ENCODE measurements at places on chromosomes 11 and 22. TPM values are rescaled to one million over a fixed set of nuclear protein-coding genes. Genes with fewer than 3 reads are reported as not detected.

SNX32 gene
- total RNA-seq, result not detected

KCTD14 gene
- 0.63 TPM for total RNA-seq

MSANTD2 gene
- 11.5 TPM for total RNA-seq

OR52N5 gene
- total RNA-seq, result not detected

VWCE gene
- 0.76 TPM for total RNA-seq

- H3K27ac ChIP-seq, result no peak overlapping the region
- no peaks in the 10 kb centered on the region for H3K36me3 ChIP-seq
- peaks cover 10% of the 10 kb centered on the region for H3K27me3 ChIP-seq
Measured at GRCh38 chr11:17702876-17703275, 16.5 kb upstream of the MYOD1 start.

DNA sequence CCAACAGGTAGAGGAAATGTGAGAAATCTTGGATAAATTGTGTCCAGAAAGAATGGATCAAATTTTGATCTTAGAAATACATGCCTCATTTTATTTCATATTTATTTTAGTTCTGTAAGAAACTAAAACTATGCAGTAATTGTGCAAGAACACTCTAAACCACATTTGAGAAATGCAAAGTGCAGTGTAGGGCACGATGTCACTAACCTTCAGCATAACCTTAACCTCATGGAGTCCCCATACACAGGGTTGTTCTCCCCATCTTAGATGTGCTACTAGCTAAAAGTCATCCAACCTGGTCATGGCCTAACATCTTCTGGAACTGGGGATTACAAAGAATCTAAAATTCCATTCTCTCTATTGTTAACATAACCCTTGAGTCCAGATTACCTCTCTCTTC, 48.4 kb upstream of the ARHGAP42 start:
- no peaks in the 10 kb centered on the region for H3K4me1 ChIP-seq
- H3K36me3 ChIP-seq, result no peaks in the 10 kb centered on the region
- H3K27ac ChIP-seq, result no peak overlapping the region
- DNase-seq, result no peak
- no peak overlapping the region for H3K4me3 ChIP-seq

- no peaks in the 10 kb centered on the region for H3K4me1 ChIP-seq
- no peaks in the 10 kb centered on the region for H3K36me3 ChIP-seq
- no peak overlapping the region for H3K27ac ChIP-seq
- H3K4me3 ChIP-seq, result no peak overlapping the region
Measured at GRCh38 chr11:16881766-16882165, 132.4 kb downstream of the PLEKHA7 start.

DNA sequence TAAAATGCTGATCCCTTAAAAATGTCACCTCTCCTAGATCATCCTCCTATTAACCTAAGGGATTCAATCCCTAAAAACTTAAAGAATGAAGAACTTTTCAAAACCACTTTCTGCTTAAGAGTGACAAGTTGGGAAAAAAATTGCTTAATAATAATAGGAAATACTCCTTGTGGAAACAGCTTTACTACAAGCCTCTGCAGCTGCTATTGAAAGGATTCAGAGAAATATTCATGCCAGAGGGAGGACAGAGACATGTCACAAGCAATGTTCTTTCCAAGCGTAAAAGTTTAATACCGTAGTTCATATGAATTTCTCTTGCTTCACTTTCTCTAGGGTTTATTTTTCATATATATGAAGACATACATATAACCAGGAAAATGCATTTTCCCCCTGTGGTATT, 98.2 kb downstream of the ARHGAP20 start:
- no peaks in the 10 kb centered on the region for H3K27me3 ChIP-seq
- H3K27ac ChIP-seq, result no peak overlapping the region
- H3K4me1 ChIP-seq, result no peaks in the 10 kb centered on the region
- DNase-seq, result no peak
- no peaks in the 10 kb centered on the region for H3K36me3 ChIP-seq

- peak; percentile 40 for DNase-seq
- H3K4me1 ChIP-seq, result no peaks in the 10 kb centered on the region
- no peaks in the 10 kb centered on the region for H3K36me3 ChIP-seq
- H3K27me3 ChIP-seq, result peaks cover 41% of the 10 kb centered on the region
Measured at GRCh38 chr22:50641696-50642607, 14.0 kb upstream of the ARSA start.

GRCh38 chr11:61061081-61061826, 41.0 kb upstream of the CD5 start:
- no peak overlapping the region for H3K4me3 ChIP-seq
- H3K27me3 ChIP-seq, result peaks cover 7% of the 10 kb centered on the region
- no peak overlapping the region for H3K27ac ChIP-seq

DNA sequence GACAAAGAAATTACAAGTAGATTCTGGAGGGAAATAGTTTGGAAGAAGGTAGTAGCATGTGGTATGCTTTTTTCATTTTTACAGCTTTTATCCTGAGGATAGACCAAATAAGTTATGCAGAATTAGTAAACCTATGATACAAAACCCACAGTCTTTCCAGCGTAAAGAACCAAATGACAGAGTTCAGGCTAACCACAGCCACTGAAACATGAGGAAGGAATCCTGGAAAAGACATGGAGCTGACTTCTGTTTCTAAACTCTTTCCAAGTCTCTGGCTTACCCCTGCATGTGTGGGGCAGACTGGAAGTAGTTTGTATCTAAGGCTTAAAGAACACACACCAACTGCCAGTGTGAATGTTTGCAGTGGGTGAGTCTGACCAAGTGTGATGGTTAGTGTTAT, 258.4 kb upstream of the TENM4 start:
- no peaks in the 10 kb centered on the region for H3K4me1 ChIP-seq
- H3K27me3 ChIP-seq, result no peaks in the 10 kb centered on the region
- no peak overlapping the region for H3K27ac ChIP-seq
- no peak for DNase-seq

DNA sequence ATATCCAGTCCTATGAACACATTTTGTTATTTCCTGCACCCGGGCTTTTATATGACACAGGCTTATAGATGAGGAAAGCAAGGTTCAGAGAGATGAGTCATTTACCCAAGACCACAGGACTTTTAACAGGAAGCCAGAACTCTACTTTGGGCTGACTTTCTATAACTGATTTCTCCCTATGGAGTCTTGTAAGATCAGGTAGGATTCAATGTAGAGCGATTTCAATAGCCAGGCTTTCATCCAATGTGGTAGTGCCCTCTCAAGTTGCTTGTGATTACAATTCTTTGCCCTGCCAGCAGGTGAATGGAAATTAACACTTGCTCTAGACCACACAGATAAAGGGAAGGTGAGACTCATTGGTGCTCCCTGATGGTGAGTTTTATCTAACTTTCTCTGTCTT, 378.3 kb downstream of the INSC start:
- H3K27ac ChIP-seq, result no peak overlapping the region
- H3K4me3 ChIP-seq, result no peak overlapping the region
- no peaks in the 10 kb centered on the region for H3K36me3 ChIP-seq
- no peaks in the 10 kb centered on the region for H3K27me3 ChIP-seq
- no peaks in the 10 kb centered on the region for H3K4me1 ChIP-seq

- DNase-seq, result peak; percentile 13
- no peak overlapping the region for H3K4me3 ChIP-seq
- no peaks in the 10 kb centered on the region for H3K36me3 ChIP-seq
Measured at GRCh38 chr11:12599408-12600143, 74.6 kb upstream of the TEAD1 start.

- H3K27me3 ChIP-seq, result no peaks in the 10 kb centered on the region
- H3K36me3 ChIP-seq, result no peaks in the 10 kb centered on the region
- DNase-seq, result no peak
- no peak overlapping the region for H3K4me3 ChIP-seq
- no peak overlapping the region for H3K27ac ChIP-seq
- 0 out of 2 replicates have a peak, but pooled peaks cover 4% of the 10 kb centered on the region for H3K4me1 ChIP-seq
Measured at GRCh38 chr11:104332110-104332509, 168.2 kb upstream of the PDGFD start.

DNA sequence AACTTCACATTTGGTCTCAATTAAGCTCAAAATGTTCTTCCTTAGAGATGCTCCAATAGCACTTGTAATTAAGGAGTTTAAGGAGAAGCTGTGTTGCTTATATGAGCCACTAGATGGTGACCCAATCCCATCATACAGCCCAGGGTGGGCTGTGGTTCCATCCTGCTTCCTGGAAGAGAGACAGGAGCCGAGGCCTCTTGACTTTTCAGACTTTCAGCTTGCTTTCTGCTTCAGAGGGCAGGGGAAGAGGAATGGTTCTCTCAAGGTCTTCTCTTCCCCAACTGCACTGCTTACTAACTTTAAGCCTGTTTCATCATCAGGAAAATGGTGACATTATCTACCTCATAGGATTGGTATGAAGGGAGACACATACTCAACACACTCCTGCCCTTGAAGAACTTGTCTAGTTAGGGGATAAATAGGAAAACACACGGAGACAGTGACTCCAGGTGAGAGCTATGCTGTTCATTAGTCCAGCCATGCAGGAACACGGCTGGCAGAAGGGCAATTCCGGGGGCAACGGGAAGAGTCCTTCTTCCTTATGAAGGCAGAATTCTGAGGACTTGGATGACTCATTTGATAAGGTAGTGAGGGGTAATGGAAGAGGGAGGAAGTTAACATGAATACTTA, 20.1 kb downstream of the TMEM218 start:
- H3K27ac ChIP-seq, result peak overlapping the region; percentile 32
- H3K4me3 ChIP-seq, result no peak overlapping the region
- no peaks in the 10 kb centered on the region for H3K27me3 ChIP-seq
- H3K36me3 ChIP-seq, result 0 out of 2 replicates have a peak, but pooled peaks cover 5% of the 10 kb centered on the region

- no peak overlapping the region for H3K27ac ChIP-seq
- no peak overlapping the region for H3K4me3 ChIP-seq
- no peak for DNase-seq
- H3K36me3 ChIP-seq, result no peaks in the 10 kb centered on the region
Measured at GRCh38 chr11:27041141-27041899, 705 bp downstream of the BBOX1 start.

GRCh38 chr11:86577644-86578636, 94.5 kb downstream of the ME3 start:
- H3K27ac ChIP-seq, result peak overlapping the region; percentile 33
- peak; percentile 93 for DNase-seq
- no peaks in the 10 kb centered on the region for H3K27me3 ChIP-seq
- peaks cover 15% of the 10 kb centered on the region for H3K4me1 ChIP-seq
- H3K4me3 ChIP-seq, result peak overlapping the region; percentile 16
